ENCODE measurements at places on chromosomes 2 and 18.
A peak's percentile ranks its signal among the peaks of the same experiment; 100 is the strongest.

DNA sequence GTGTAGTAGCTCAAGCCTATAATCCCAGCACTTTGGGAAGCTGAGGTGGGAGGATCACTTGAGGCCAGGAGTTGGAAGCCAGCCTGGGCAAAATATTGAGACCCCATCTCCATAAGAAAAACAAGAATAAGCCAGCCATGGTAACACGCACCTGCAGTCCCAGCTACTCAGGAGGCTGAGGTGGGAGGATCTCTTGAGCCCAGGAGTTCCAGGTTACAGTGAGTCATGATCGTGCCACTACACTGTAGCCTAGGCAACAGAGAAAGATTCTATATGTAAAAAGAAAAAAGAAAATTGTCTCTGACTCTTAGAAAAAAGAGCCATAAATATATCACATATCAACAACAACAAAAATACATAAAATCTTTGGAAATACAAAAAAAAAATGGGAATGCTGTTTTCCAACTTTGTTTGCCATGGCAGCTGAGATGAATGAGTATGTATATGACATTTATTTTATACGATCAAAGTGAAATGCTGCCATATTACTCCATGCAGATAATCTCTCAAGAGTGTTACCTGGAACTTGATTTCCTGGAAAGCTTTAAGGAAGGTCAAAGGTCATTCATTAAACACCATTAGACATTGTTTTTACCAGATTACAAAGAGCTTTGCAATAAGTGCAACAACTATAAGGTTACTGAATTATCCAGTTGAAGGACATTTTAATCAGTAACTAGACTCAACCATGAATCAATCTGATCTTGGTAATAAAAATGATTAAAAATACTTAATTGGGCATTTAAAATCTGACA is 19.7 kb upstream of the DAPL1 start:
- H3K4me1 ChIP-seq: no peaks in the 10 kb centered on the region
- DNase-seq: no peak
- H3K27me3 ChIP-seq: no peaks in the 10 kb centered on the region
- H3K4me3 ChIP-seq: no peak overlapping the region

DNA sequence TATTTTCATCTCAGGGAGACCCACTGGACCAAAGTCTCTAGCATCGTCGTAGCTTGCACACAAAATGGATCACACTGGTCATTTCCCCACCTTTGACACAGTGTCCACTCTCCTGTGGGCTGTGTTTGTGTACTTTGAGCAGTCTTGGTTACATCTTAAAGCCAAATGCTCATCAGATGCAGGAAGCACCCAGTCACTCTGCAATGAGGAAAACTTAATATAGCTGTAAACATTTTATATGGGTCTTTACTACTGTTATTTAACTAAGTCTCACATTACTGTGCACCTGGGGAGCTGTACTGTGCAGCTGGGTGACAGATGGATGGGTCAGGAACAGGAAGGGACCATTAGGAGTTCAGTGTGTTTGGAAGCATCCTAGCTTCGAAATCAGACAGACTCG is 109.0 kb upstream of the CXCR4 start:
- H3K36me3 ChIP-seq: no peaks in the 10 kb centered on the region
- H3K4me3 ChIP-seq: no peak overlapping the region
- H3K27me3 ChIP-seq: no peaks in the 10 kb centered on the region
- peaks cover 15% of the 10 kb centered on the region for H3K4me1 ChIP-seq
- no peak for DNase-seq
- H3K27ac ChIP-seq: no peak overlapping the region

GRCh38 chr2:197450465-197450864 is 2.9 kb upstream of the COQ10B start:
- H3K4me1 ChIP-seq: peaks cover 22% of the 10 kb centered on the region
- no peaks in the 10 kb centered on the region for H3K27me3 ChIP-seq
- H3K4me3 ChIP-seq: no peak overlapping the region
- H3K27ac ChIP-seq: no peak overlapping the region
- no peaks in the 10 kb centered on the region for H3K36me3 ChIP-seq

DNA sequence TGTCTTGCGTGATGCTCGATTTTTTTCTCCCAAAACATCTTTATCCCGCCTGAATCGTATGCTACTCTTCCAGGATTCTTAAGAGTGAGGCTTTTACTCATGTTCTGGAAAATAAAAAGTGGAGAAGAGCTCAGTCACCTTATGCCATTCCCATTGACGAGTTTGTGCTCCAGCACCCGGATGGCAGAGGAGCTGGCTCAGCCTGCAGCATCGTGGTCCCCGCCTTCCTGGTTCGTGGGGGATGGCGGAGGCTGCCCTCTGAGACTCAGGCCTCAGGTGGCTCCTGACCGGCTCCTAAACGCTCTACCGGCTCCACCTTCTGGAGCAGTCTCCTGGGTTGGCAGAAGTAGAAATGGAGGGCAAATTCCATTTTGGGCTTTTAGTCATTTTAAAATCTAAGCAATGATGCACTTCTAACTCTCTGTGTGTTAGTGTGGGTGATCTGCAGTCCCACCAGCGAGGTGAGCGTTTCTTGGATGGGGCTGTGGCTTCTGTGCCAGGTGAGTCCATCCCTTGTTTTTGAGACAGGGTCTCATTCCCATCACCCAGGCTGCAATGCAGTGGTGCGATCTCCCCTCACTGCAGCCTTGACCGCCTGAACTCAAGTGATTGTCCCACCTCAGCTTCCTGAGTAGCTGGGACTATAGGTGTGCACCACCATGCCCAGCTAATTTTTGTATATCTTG is 27.8 kb downstream of the RTP5 start:
- H3K27ac ChIP-seq: peak overlapping the region; percentile 25
- peaks cover 2% of the 10 kb centered on the region for H3K27me3 ChIP-seq

DNA sequence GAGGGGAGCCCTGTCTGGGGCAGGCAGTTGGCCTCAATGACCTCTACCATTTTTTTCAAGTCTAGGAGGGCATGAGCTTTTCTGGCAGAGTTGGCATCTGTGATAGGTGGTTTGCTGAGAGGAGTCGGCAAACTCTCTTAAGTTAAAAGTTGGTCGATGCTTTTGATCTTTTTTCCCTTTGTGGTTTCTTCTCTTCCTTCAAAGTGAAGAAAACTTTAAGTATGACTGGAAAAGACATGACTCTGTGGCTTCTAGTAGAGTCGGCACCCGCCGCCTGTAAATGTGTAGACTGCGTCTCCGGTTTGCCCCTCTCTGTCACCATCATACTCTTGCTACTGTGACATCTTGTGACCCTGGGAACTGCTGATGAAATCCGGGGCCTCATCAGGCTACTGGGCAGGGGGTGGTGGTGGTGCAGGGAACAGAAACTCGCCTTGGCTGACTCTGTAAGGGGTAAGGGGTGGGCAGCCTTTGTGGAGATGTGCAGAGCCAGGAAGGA is 21.1 kb downstream of the INPP5D start:
- peak overlapping the region; percentile 85 for H3K27ac ChIP-seq
- peak overlapping the region; percentile 32 for H3K4me3 ChIP-seq
- H3K36me3 ChIP-seq: peaks cover 49% of the 10 kb centered on the region
- H3K27me3 ChIP-seq: no peaks in the 10 kb centered on the region
- peak; percentile 85 for DNase-seq

DNA sequence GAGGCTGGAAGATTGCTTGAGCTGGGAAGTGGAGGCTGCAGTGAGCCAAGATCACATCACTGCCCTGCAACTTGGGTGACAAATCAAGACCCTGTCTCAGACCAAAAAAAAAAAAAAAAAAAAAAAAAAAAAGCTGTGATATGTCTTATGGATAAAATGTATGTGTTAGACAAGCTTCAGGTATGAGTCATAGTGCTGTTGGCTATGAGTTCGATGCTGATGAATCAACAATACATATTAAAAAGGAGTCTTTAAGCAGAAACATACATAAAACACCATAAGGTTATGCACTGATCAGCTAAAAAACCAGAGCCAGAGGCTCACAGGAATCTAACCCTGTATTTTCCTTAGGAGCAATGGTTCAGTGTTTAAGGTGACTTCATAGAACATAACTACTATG is 332.3 kb downstream of the NCKAP5 start:
- H3K4me1 ChIP-seq: no peaks in the 10 kb centered on the region
- no peak overlapping the region for H3K4me3 ChIP-seq
- no peaks in the 10 kb centered on the region for H3K27me3 ChIP-seq
- H3K27ac ChIP-seq: no peak overlapping the region

DNA sequence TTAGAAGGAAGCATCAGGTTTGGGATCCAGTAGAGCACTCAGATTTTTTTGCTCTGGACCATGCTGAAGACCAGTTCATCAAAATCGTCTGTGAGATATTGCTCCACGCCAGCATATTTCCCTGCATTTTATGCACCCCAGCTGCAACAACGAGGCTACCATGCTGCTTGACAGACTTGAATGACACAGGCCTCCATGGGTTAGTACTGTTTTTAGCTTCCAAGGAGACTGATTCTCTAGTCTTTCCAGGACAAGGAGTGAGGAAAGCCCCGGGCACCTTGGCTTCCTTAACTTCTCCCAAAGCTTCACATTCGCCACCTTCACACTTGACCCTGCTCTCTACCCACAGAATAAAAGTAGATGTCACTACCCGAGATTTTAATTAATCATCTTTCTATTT is 17.5 kb downstream of the BOD1L2 start:
- H3K27ac ChIP-seq: no peak overlapping the region
- no peak for DNase-seq
- H3K4me3 ChIP-seq: no peak overlapping the region

GRCh38 chr2:102027036-102027980 is 35.5 kb downstream of the IL1R2 start:
- no peaks in the 10 kb centered on the region for H3K27me3 ChIP-seq
- no peak for DNase-seq
- no peaks in the 10 kb centered on the region for H3K36me3 ChIP-seq
- no peak overlapping the region for H3K4me3 ChIP-seq
- no peak overlapping the region for H3K27ac ChIP-seq
